ENCODE measurements at places on chromosomes 2 and 18.

DNA sequence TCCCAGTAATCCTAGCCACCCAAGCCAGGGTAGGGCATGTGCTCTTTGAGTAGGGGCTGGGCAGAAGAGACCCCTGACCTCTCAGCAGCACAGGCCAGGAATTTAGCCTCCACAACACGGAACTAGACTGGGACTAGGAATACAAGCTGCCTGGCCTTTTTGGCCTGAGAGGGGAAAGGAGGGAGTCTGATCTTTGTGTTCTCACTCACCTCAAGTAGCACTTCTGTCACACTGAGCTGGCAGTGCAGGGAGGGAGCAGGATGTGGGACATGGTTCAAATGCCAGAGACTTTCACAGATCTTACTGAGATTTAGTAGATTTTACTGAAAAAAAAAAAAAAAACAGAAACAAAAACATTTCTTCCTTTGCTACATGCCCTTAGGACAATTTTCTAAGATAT lies 395.2 kb downstream of the CMPK2 start:
- no peak for DNase-seq

DNA sequence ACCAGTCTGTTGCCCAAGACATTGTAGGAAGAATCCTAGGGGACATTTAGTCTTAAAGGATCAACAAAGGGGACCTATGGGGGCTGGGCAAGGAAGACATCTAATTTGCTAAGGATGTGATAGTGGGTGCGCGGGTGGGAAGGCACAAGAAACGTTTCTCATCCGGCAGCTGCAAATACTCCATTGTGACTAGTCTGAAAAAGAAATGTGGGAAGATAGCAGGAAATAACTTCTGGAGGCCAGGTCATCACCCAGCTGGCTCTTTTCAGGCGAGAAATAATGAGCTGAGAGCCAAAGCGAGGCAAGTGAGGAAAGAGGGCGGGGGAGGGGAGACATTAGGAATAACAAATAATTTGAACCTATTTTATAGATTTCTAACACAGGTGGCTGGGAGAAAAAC lies 70.3 kb upstream of the NCK2 start:
- no peak for DNase-seq

GRCh38 chr18:42047721-42048120 lies 92.7 kb downstream of the PIK3C3 start:
- no peak for DNase-seq

DNA sequence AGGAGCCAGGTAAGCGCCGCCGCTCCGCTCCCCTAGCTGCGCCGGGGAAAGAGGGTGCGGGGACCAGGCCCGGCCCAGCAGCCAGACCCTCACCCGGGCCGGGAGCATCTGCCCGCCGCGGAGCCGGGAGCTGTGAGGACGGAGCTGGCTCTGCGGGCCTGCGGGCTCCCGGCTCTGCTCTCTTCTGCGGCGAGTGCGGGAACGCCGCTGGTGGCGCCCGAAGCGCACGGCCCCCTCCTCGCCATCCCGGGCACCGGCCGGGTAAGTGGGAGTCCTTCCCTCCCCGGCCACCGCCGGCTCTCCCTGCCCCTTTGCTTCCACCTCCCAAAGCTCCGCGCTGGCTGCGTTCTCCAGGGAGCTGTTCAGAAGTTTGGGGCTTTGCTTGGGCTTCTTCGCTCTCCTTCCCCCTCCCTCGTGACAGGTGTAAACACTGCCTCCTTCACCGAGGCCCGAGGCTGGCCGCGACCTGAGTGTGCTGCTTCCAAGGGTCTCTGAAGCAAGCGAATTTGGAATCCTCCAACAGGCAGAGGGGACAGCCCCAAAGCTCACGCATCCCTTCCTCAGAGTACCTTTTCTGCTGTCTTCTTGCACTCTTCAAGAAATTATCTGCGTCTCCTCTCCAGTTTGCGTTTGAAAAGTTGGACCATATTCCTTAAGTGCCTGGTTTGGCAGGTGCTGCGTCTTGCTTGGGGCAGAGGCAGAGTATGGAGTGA lies 632 bp downstream of the AFTPH start:
- DNase-seq, result no peak

GRCh38 chr2:231717281-231718171 lies 9.2 kb downstream of the PTMA start:
- peak; percentile 38 for DNase-seq

DNA sequence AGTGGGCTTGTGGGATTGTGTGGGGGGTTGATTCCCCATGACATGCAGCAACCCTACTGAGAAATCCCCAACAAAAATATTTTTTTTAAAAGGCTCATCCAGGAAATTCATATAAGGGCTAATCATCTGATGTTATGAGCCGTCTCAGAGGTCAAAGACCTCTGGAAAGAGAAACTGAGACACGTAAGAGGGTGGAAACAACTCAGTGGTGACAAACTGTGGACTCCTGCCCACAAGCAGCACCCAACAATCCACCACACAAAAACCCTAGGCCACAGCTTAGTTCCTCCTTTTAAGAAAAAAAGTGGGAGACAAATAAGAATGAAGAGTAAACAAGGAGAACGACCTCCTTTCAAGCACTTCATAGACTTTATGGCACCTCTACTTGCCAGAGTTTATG lies 1096.1 kb upstream of the NRXN1 start:
- no peak for DNase-seq

- no peak for DNase-seq
Measured at GRCh38 chr2:127584516-127585033, 49.1 kb downstream of the MYO7B start.

DNA sequence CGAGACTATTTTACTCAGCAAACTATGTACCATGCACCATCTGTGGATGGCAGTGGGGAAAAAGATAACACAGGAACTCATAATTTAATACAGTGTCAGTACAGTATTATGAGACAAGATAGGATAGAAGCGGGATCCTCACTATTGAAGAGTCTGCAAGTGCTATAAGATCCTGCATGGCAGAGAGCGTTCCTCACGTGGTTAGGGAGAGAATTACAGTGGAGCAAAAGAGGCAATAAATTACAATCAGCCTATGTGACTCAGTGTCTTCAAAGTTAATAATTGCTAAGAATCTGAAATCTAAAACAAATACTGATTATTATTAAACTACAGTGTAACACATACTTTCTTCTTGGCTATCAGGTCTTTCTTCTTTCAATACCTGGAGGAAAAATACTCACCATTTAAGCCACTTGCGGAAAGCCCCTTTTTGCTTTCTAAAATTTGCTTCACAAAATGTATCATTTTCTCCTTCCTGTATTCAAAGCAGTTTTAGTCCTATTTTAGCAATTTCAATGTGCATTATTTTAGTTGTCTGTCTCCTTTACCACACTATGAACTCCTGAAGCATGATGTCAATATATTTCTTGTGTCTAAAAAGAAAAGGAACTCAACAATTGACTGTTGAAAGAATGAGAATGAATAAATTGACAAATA lies 342.9 kb downstream of the SPAG16 start:
- DNase-seq, result no peak

GRCh38 chr2:152344579-152345195 lies 9.7 kb downstream of the FMNL2 start:
- no peak for DNase-seq

GRCh38 chr2:107405261-107405660 lies 421.4 kb upstream of the RGPD4 start:
- DNase-seq, result no peak

DNA sequence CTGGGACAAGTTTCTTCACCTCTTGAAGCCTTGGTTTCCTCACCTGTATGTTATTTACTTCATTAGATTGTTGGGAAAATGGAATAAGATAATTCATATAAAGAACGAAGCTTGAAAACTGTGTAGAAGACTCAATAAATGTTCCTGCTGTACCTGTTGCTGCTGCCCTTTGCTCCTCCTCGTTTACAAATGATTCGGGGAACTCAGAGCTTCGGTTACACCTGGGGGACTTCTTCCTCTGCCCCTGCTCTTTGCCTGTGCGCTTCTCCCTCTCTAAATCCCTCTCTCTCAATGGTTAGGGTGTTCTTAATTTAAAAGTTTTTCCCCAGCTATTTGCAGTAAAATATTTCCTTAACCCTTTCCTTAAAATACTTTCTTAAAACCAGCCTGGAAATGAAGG lies 3.3 kb upstream of the RMDN2 start:
- no peak for DNase-seq

DNA sequence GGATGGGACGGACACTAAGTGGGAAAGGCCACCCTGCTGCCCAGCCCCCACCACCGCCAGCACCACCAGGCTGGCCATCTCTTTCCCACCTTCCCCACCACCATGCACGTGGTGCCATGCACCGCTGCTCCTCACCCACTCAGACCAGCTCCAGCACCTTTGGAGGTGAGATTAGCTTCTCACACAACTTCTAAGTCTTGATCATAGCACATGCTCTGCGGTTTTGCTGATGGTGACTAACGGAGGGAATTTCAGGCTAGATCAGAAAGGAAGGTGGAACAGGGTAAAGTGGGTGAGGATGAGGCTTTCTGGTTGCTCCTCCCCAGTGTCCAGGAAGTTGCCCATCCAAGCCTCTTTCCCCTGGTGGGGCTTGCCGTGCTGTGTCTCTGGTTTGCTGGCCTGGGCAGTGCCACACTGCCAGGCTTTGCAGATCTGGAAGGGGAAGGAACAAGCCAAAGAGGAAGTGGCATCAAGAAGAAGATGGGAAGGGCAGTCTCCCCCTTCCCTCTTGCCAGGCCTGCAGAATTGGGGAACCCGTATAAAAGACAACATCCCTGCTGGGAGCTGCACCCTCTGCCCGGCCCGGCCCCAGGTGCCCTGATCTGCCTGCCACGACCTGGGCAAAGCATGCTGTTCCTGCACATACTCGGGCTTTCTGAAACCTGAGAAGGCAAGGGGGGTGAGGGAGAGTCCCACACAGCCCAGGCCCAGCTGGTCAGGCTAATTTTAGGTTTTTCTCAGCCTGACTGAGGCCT lies 44.3 kb upstream of the CAB39 start:
- DNase-seq, result no peak

GRCh38 chr18:424071-424661 lies 76.3 kb downstream of the COLEC12 start:
- DNase-seq, result no peak

- DNase-seq, result no peak
Measured at GRCh38 chr2:5026571-5027234, 665.5 kb upstream of the SOX11 start.

GRCh38 chr2:9191041-9191481 lies 15.6 kb upstream of the ASAP2 start:
- no peak for DNase-seq

GRCh38 chr2:197256021-197256420 lies 54.6 kb downstream of the ANKRD44 start:
- no peak for DNase-seq

DNA sequence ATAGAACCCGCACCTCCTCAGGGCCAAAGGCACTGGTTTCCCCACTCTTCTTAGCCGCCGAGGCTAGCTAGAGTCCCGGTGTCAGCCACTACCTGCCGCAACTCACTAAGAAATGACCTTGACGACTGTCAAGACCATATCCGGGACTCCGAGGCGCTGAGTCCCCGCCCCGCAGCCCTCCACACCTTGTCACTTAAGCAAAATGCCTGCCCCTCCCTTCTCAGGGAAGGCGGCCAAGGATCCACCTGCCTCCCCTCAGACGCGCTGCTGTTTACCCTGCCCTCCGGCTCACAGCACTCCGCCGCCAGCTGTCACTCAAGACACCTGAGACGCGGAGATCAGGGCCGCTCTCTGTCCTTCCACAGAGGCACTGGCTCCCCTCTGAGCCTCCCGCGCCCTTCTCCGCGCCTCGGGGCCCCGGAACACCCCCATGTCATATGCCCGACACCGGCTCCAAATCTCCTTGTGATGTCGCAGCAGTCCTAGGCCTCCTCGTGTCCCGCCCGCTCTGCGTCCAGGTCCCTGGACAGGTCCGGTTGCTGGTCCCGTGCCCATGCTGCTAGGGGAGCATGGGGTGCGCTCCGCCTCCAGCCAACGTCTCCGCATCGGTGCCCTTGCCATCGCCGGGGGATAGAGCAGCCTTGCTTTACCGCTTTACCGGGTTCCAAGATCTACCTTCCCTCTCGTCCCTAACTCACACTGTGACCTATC lies 32.5 kb upstream of the REG3G start:
- DNase-seq, result no peak

GRCh38 chr2:201906777-201907562 lies 100.6 kb downstream of the CDK15 start:
- no peak for DNase-seq
